ENCODE measurements at places on chromosomes 16 and 17. TPM values are rescaled to one million over a fixed set of nuclear protein-coding genes. Genes with fewer than 3 reads are reported as not detected.
A peak's percentile ranks its signal among the peaks of the same experiment; 100 is the strongest.

DNA sequence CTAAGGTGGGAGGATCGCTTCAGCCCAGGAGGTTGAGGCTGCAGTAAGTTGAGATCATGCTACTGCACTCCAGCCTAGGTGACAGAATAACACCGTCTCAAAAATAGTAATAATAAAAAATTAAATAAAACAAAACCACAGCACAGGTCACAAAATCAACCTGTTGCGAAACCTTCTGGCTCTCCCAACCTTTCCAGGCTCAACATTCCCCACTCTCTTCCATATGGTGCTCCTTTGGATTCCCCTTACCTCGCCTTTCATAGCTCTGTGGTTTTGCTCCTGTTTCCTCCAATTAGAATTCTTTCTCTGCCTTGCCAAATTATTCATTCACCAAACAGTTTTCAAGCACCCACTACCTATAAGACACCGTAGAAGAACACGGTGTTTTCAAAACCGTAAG is 4.7 kb downstream of the ZDHHC7 start:
- no peak for DNase-seq

- DNase-seq = no peak
Observed at GRCh38 chr16:86494039-86494564, 16.2 kb upstream of the FOXF1 start.

DNA sequence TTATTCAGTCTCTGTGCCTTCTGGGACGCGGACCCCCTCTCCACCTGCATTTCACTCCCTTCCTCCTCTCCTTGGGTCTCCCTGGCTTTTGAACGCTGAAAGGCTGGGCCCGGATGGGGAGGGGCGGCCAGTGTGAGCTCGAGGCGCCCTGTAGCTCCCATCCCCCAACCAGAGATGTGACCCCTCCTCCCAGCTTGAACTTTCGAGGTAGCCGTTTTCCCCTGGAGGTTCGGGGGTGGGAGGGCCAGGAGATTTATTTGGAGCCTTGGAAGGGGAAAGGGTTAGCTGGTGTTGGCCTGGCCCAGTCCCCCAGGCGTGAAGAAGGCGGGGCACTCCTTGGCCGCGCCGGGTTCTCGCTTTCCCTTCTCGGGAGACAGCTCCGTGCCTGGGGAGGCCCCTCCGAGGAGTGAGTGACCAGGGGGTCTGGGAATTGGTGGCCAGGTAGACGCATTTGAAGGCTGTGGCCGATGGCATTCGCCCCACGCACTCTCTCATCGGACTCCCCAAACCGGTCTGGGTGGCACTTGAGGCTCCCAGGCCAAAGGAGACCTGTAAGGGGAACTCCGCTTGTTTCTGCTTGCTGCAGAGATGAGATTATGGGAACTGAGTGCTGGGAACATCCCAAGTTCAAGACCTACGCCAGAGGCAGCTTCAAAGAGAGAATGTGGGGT is 942 bp downstream of the LDAF1 start:
- peak; percentile 69 for DNase-seq

DNA sequence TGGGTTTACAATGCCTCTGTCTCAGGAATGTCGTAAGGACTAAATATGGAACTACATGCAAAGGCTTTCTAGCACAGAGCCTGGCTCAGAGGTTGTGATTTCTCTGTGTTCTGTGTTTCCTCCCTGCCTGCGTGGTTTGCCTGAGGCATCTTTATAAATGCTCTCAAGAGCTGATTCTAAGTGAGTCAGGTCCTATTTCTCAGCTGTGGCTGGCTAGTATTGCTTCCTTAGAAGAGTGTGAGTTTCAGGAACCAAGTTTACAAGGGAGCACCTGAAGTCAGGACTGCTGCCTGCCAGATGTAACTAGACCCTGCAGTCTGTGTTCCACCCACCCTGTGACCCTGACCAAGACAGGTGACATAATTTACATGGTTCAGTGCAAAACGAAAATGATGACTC is 8.0 kb upstream of the CCL1 start:
- DNase-seq = no peak

RDM1 gene
- total RNA-seq = not detected

- no peak for DNase-seq
Observed at GRCh38 chr17:77361986-77362620, 221.3 kb downstream of the SEC14L1 start.

- no peak for DNase-seq
Observed at GRCh38 chr16:9798474-9798873, 383.8 kb downstream of the GRIN2A start.

- DNase-seq = no peak
Observed at GRCh38 chr16:88807142-88807625, 3.6 kb downstream of the CDT1 start.

- no peak for DNase-seq
Observed at GRCh38 chr16:57273826-57274225, 10.6 kb downstream of the PLLP start.

- DNase-seq = no peak
Observed at GRCh38 chr16:23920899-23921298, 85.1 kb downstream of the PRKCB start.

GRCh38 chr17:61465550-61466237 is 13.5 kb downstream of the TBX4 start:
- DNase-seq = no peak
